ENCODE measurements at places on chromosomes 1 and 21. TPM values are rescaled to one million over a fixed set of nuclear protein-coding genes. Genes with fewer than 3 reads are reported as not detected.

- no peaks in the 10 kb centered on the region for H3K36me3 ChIP-seq
- H3K27ac ChIP-seq: peak overlapping the region; percentile 31
- no peak overlapping the region for H3K4me3 ChIP-seq
- H3K4me1 ChIP-seq: peaks cover 16% of the 10 kb centered on the region
- no peaks in the 10 kb centered on the region for H3K27me3 ChIP-seq
Observed at GRCh38 chr1:91777630-91778300, 108.2 kb downstream of the TGFBR3 start.

- H3K27ac ChIP-seq: no peak overlapping the region
- no peaks in the 10 kb centered on the region for H3K4me1 ChIP-seq
- no peak for DNase-seq
- H3K27me3 ChIP-seq: no peaks in the 10 kb centered on the region
Observed at GRCh38 chr1:19562847-19563246, 77.5 kb upstream of the CAPZB start.

DNA sequence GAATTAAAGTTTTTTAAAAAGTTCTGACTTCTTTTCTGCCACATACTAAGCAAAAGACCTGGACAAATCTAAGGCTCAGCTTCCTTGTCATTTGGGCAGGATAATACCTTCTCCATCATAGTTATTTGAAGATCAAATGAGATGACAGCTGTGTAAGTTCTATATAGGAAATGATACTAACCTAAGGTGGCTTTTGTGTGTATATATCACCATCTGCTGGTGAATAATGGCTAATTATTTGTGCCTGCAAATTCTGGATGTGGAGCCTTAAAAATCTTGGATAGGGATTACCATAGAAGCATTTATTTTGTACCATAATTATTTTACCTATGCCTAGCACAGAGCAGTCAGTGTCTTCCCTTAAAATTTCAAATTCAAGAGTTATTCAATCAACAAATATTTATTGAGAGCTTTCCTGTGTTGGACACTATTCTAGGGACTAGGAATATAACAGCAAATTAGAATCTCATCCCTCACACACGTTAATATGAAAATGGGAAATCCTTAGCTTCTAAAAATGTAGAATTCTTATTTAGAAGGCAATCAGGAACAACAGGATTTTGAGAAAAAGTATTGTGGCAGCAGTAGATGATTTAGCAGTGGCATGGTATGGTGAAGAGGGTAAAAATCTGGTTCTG, 89.8 kb downstream of the TMEM200B start:
- peak overlapping the region; percentile 75 for H3K27ac ChIP-seq
- no peak for DNase-seq
- H3K36me3 ChIP-seq: peaks cover 4% of the 10 kb centered on the region
- no peaks in the 10 kb centered on the region for H3K27me3 ChIP-seq

GRCh38 chr21:42737951-42738590, 84.7 kb downstream of the PDE9A start:
- peaks cover 41% of the 10 kb centered on the region for H3K4me1 ChIP-seq
- H3K27ac ChIP-seq: peak overlapping the region; percentile 100

Gene PLEKHA6
- 0.31 TPM for total RNA-seq

GRCh38 chr1:214658785-214659184, 55.8 kb downstream of the CENPF start:
- no peak for DNase-seq
- H3K36me3 ChIP-seq: peaks cover 61% of the 10 kb centered on the region
- H3K4me3 ChIP-seq: no peak overlapping the region
- no peak overlapping the region for H3K27ac ChIP-seq
- H3K4me1 ChIP-seq: no peaks in the 10 kb centered on the region
- no peaks in the 10 kb centered on the region for H3K27me3 ChIP-seq

Gene GNG12
- 0.32 TPM for total RNA-seq

GRCh38 chr1:164725401-164725800, 166.4 kb downstream of the PBX1 start:
- no peak for DNase-seq
- no peaks in the 10 kb centered on the region for H3K4me1 ChIP-seq
- H3K27ac ChIP-seq: no peak overlapping the region
- H3K4me3 ChIP-seq: no peak overlapping the region
- no peaks in the 10 kb centered on the region for H3K36me3 ChIP-seq
- no peaks in the 10 kb centered on the region for H3K27me3 ChIP-seq

Gene RBM11
- 4.9 TPM for total RNA-seq

GRCh38 chr1:55869065-55869464, 653.9 kb upstream of the USP24 start:
- H3K36me3 ChIP-seq: no peaks in the 10 kb centered on the region
- no peaks in the 10 kb centered on the region for H3K27me3 ChIP-seq
- H3K4me1 ChIP-seq: no peaks in the 10 kb centered on the region
- no peak overlapping the region for H3K4me3 ChIP-seq

Gene TNFAIP8L2
- total RNA-seq: 17.1 TPM

- H3K4me3 ChIP-seq: no peak overlapping the region
- no peaks in the 10 kb centered on the region for H3K27me3 ChIP-seq
- peak; percentile 4 for DNase-seq
- no peak overlapping the region for H3K27ac ChIP-seq
Observed at GRCh38 chr1:89881415-89882058, 60.7 kb downstream of the LRRC8D start.

DNA sequence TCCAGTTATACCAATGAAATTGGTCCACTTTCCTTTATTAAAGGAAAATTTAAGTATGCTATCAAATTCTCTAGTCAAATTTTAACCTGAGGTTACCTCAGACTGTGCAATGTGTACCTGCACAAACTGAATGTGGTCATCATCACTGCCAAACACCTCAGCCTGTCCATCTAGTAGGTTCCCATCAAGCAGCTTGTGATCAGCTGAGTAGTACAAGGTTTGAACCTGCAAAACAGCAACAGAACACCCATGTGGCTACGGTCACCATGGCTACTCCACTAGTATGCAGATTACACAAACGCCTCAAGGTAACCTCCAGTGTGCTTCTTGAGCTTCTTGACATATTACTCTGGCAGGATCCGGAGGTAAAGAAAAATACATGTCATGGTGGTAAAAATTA, 11.6 kb downstream of the IVNS1ABP start:
- no peaks in the 10 kb centered on the region for H3K4me1 ChIP-seq
- H3K27me3 ChIP-seq: no peaks in the 10 kb centered on the region
- H3K4me3 ChIP-seq: no peak overlapping the region
- peak overlapping the region; percentile 67 for H3K27ac ChIP-seq
- peaks cover 36% of the 10 kb centered on the region for H3K36me3 ChIP-seq

Gene CCDC27
- total RNA-seq: not detected

DNA sequence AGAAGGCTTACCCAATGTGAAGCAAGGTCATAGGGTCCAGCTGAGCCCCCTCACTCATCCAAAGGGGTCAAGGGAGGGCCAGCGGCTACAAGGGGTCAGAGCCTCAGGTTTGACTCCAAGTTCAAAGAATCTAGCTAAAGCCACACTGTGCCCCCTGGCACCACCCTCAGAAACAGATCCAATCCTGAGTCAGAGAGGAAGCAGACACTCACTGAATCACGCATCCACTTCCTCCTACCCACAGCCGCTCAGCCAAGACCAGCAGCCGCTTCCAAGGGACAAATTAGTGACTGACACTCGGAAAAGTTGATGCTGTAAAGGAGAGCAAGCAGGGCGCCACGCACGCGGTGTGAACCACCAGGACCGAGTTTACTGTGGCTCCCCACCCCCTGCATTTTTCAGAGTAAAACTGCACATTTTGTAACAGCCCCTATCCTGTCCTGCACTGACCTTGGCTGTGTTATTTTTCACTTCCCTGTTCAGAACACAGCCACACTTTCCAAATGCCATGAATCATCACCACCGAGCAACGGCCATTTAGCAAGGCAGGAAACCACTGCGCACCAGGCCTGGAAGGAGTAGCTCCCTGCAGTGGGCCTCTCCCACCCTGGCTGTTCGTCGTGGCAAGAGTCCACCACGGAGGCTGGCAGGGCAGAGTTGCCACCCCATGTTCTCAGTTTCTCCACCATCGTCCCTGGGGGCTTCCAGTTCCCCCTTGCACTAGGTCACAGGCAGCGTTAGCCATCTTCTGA, 147.8 kb downstream of the TOMM20 start:
- peaks cover 15% of the 10 kb centered on the region for H3K36me3 ChIP-seq
- peak; percentile 90 for DNase-seq
- peak overlapping the region; percentile 89 for H3K27ac ChIP-seq
- H3K4me1 ChIP-seq: peaks cover 85% of the 10 kb centered on the region

Gene CPT2
- 25.3 TPM for total RNA-seq

- no peak for DNase-seq
- H3K4me1 ChIP-seq: peaks cover 1% of the 10 kb centered on the region
- H3K4me3 ChIP-seq: no peak overlapping the region
- H3K27ac ChIP-seq: no peak overlapping the region
Observed at GRCh38 chr1:247303216-247303615, 28.5 kb downstream of the ZNF496 start.

DNA sequence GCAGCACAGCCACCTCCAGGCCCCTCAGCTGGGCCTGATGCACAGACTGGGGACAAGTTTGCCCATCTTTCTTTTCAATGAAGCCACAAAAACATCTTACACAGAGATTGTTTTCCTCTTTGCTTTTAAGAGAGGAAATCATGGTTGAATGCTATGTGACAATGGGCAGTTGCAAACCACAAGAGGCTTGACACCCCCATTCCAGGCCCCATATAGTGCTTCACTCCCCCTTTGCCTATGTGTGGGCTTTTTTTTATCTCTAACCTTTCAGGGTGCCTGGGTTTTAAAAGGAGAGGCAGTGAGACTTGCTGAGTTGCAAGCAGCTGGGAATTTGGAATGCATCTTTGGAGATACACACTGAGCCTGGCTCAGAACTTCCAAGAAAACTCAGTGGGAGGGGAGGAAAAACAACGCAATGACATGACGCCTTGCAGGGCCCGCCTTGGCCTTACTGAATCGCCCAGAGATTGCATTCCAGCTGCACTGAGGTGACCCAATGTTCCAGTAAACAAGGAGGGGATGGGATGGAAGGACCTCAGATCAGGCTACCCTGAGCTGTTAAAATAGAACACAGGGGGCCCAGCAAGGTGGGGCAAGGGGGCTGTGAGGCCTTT, 145.2 kb upstream of the ZNF648 start:
- DNase-seq: no peak
- no peak overlapping the region for H3K4me3 ChIP-seq
- no peaks in the 10 kb centered on the region for H3K36me3 ChIP-seq
- no peaks in the 10 kb centered on the region for H3K27me3 ChIP-seq
- no peak overlapping the region for H3K27ac ChIP-seq

GRCh38 chr1:211336161-211336560, 9.5 kb downstream of the TRAF5 start:
- peaks cover 86% of the 10 kb centered on the region for H3K4me1 ChIP-seq
- H3K27ac ChIP-seq: peak overlapping the region; percentile 96
- H3K4me3 ChIP-seq: peak overlapping the region; percentile 70

GRCh38 chr1:112998592-112999235, 42.7 kb upstream of the SLC16A1 start:
- no peak for DNase-seq
- peaks cover 6% of the 10 kb centered on the region for H3K36me3 ChIP-seq
- H3K4me3 ChIP-seq: no peak overlapping the region

Gene S100A8
- total RNA-seq: not detected
